Fibroblast of skin of scalp (primary cell): ENCODE measurements at places on chromosomes 12 and 14.
A peak's percentile ranks its signal among the peaks of the same experiment; 100 is the strongest.

- DNase-seq: peak; percentile 73
These were observed 83.8 kb downstream of the NRXN3 start for GRCh38 chr14:78253986-78254385.

DNA sequence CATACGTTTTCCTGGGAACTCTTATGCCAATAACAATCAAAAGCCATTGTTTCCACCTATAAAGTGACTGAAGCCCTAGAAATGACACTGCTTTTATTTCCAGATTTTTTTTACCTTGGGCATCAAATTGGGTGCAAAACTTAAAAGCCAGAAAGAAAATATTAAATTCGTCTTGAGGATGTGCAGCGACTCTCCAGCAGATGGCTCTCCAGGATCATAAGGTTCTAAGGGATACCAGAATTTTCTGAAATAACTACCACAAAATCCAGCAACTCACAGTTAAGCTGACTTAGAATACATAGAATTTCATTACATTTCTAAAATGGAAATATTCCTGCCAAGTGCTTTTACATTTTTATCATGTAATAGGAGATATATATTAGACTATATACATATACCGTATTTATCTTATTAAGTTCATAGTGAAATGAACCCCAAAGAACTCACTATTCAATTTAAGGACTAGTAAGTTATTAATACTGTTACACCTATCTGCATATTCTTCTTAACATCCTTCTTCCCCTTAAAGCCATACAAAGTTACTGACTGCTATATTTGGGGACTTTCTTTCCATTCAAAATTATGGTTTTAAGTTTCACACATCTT, 44.0 kb downstream of the ARMH4 start:
- DNase-seq: peak; percentile 67

GRCh38 chr12:100984796-100985195, 190.2 kb downstream of the ANO4 start:
- no peak for DNase-seq

DNA sequence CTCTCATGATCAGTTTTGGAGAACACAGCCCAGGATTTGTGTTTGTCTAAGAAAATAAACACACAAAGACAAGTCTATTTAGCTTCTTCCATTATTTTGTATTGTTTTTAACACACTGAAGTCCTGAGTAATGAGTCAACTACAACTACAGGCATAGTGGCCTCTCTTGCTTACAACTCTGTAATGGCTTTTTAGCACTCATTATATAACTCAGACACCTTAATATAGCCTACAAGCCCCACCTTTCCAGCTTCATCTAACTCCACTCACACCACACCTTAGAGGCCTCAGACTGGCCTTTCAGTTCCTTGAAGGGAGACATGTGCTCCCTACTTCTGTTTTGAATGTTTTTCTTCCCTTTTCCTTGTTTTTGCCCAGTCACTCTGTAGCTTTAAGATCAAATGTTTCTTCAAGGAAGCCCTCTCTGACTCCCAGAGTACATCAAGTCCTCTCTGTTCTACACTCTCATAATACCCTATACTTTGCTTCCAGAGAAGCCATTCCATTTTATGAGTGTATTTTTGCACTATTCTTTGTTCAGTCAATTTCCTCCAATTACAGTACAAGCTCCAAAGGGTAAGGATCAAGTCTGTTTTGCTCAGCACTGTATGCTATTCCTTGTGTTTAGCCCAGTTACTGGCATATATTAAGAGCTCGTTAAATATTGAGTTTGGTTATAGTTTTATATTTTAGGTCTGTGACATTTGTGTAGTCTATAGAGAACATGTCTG, 233.6 kb upstream of the ARHGAP5 start:
- DNase-seq: no peak

DNA sequence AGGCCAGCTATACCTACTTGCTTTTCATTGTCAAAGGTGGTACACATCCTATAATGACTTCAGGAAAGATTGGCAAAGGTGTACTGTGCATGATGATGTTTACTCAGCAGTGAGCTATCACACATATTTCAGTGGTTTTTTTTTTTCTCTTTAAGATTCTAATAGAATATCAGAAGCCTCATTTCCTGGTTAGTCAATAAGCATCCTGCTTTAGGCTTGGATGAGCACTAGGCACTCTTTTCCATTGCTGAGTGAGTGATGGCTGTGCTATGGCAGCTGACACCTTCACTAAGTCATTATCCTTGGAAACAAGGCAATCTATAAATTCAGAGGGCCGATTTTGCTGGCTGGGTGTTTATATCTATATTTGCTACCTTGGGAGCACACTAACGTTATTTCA, 161.1 kb upstream of the RASSF8 start:
- no peak for DNase-seq

- DNase-seq: peak; percentile 40
These were observed 41.5 kb downstream of the PDE3A start for GRCh38 chr12:20409607-20410377.

DNA sequence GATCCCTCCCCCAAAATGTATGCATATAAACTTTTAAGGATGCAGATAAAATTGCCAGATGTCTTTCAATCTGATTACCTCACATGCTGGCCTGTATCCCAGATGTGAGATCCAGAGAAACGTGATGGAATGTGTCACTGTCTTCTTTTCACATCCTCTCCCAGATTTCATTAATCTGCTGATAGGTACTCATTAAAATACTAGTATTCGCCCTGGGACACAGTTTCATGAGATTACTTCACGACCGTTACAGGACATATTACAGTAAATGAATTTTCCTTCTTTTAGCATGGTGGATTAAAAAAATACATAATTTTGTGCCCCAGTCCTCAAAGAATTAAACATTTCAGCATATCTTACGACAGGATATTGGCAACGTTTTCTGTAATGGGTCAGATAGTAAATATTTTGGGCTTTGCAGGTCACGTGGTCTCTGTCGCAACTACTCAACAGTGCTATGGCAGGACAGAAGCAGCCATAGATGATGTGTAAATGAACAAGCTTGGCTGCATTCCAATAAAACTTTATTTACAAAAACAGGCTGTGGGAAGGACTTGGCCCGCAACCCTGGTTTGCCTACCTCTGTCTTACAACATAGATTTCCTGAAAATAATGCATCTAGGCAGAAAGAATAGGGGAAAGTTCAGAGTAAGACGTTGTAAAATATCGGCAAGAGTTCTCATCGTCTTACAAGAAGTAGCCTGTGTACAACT, 156.0 kb upstream of the DIO3 start:
- DNase-seq: peak; percentile 50

- peak; percentile 87 for DNase-seq
These were observed 51.5 kb downstream of the DCAF5 start for GRCh38 chr14:69101331-69101826.

DNA sequence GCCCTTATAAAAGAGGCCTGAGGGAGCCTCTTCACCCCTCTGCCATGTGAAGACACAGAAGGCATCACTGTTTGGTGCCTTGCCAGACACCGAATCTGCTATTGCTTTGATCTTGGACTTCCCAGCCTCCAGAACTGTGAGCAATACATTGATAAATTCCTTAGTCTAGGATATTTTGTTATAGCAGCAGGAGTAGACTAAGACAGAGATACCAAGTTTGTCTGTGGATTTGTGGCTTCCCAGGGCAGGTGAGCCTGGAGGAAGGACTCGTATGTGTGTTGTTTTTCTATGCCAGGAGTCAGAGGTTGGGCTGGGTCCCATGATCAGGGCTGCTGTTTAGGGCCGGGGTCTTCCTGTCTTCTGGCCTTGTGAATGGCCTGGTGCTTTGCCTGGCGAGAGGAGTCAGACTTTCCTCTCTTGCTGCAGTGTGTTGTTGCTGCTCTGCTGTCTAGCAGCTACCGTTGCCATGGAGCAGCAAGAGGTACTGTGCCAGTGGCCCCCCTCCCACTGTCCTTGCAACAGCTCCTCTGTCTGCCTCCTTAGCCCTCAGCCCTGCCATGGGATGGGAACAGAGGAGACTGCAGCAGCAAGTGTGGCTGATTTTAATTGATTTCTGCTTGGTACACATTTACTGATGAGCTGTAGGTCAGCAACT, 111.2 kb downstream of the CHST11 start:
- DNase-seq: no peak

DNA sequence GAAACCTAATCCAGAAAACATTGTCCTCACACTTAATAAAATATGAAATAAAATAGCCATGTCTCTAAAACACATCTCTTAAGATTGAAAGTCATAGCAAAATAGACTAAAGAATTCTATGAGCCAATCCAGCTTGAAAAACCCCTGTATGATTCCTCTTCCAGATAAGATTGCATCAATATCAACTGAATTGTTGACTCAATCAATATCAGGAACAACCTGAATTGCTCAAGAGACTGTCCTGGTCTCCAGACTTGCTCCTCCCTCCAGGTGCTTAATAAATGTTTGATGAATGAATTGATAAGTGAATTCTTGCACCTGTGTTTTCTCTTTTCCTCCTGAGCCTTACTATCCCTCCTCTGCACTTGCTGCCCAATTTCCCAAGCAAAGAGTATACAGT, 162.1 kb downstream of the NTF3 start:
- DNase-seq: no peak

DNA sequence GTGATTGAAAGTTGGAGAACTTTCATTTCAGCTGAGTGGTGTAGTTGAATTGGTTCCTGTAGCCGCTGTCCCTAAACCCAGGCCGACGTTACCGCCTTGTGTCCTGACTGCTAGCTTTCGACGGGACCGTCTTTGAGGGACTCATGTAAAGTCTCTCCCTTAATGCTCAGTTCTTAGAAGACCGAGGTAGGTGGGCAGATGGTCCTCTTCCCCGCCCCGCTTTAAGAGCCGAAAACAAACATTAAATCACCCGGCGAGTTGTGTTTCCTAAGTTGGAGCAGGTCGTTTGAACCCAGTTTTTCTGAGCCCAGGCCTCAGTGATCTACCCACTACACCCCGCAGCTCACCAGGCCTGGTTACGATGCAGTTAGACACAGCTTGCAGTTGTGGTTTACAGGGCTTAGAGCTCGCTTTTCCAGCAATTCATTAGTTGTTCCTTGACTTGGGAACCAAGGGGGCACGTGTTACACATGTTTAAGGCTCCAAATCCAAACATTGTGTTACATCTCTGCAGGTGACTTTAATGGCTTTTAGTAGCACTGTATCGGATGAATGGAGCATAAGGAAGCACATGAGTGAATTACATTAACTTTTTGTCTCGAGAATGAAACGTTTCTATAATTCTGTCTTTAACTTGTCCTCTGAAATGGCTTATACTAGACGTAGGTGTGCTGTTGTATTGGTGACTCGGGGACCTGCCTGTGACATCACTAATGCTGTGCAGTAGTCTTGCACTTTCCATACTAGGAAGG, 790 bp downstream of the NEDD1 start:
- DNase-seq: peak; percentile 20

DNA sequence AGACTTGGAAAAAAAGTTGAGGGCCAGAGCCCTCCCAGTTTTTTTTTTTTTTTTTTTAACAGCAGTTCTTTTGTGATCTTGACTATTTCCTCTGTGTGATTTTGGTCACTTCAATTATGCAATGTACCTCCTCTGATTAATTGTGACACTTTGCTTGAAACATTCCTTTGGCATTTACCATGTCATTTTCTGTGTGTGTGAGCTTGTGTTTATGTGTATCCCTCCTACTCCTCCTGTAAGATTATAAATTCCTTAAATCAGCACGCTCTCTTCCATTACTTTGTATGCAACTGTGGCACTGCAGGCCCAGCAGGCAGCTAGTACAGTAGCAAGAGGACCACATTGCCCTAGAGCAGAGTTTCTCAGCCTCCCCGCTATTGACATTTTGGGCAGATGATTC, 33.2 kb upstream of the GALNT16 start:
- no peak for DNase-seq

DNA sequence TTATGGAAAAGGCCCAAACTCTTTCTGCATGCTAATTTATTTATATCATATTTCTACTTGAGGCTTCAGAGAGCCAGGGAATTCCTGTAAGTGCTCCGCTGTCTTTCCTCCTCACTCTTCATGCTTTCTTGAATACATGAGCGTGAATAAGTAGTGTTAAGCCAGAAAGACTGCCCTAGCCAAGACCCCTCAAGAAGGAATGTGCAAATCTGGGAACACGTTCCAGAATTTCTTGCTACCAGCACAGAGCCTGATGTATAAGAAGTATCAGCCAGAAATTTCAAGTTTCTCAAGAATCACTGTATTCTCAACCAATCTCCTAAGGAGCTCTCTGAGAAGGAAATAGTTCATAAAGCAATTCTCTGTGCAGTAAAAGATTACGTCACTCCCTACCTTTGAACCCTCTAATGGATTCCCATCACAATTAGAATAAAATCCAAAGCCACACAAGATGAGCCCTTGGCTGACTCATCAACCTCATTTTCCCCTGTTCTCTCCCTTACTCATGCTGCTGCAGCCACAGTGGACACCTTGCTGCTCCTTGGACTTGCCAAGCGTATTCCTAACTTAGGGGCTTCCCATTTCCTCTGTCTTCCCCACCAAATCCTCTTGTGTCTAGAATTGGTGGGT, 6.9 kb upstream of the TSPAN8 start:
- DNase-seq: no peak

DNA sequence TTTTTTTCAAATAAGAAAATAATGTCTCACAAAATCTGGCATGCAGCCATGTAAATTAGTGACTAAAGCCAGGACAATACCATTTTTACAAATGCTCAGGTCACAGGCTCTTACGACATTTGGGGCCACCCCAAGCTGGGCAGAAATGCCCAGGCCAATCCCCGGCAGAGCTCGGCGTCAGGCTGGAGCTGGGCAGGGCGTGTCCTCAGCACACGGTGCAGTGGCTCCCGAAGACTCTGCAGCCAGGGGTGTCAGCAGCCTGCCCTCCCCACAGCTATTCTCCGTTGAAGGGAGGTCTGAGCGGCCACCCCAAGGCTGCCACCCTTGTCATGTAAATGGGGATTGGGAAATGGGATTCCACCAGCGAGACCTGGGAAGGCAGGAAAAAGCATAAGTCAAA, 158.6 kb downstream of the DICER1 start:
- no peak for DNase-seq

DNA sequence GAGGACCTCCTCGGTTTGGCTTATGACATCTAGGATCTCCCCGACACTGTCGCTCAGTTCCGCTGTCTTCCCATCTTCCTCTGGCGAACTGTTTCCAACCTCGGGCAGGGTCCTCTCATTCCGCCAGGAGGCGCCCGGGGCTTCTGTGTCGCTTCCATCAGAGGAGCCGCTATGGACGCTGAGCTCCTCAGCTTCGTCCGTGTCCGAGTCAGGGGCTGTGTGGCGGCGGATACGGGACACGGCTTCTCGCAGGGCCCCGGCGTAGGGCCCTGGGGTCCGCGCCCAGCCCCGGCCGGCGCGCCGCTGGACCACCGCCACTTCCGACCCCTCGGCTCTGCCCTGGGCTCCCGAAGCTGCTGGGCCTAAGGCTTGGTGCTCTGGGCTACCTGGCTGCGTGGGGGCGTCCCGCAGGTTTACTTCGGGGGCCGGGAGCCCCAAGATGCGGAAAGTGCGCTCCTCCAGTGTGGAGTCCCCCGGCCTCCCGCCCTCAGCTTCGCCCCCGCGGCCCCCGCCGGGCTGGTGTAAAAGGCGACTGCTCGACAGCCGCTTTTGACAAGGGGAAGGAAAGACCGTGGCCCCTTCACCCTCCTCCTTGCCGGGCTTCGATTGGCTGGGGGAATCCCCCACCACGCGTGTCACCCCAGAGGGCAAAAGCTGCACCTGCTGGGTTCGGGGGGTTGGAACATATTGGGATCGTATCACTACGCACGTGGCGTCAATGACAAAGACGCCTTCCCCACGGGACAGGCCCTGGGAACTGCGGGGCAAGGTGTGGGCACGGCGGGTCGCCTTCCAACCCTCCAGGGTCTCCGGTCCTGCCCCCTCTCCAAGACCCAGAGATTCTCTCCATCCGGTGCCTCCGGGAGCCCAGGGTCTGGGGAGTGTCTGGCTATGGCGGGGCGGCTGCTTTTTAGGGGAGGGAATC, 2.1 kb downstream of the DDN start:
- peak; percentile 75 for DNase-seq
